ENCODE measurements at places on chromosomes 2 and 18. TPM values are rescaled to one million over a fixed set of nuclear protein-coding genes. Genes with fewer than 3 reads are reported as not detected.

ANKRD30BL gene
- total RNA-seq: 0.31 TPM

GRCh38 chr2:119119076-119119785 lies 39.3 kb downstream of the C1QL2 start:
- DNase-seq: no peak

DNA sequence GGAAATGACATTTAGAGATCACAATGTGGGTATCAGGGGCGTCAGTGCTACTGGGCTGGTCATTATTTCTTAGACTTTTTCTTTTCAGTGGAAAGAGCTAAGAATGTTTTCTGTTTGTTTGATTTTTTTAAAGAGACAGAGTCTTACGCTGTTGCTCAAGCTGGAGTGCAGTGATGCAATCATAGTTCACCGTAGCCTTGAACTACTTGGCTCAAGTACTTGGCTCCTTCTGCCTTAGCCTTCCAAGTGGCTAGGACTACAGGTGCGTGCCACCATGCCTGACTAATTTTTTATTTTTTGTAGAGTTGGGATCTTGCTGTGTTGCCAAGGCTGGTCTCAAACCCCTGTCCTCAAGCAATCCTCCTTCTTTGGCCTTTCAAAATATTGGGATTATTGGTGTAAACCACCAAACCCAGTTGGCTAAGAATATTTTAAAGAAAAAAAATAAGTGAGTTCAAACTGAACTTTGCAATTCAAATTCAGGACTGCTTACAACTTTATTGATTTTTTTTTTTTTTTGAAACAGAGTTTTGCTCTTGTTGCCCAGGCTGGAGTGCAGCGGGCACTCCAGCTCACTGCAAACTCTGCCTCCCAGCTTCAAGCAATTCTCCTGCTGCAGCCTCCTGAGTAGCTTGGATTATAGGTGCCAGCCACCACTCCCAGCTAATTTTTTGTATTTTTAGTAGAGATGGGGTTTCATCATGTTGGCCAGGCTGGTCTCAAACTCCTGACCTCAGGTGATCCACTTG lies 154.2 kb downstream of the MIB1 start:
- no peak for DNase-seq

- DNase-seq: peak; percentile 56
These were observed 801 bp downstream of the OSR1 start for GRCh38 chr2:19357402-19358241.

DNA sequence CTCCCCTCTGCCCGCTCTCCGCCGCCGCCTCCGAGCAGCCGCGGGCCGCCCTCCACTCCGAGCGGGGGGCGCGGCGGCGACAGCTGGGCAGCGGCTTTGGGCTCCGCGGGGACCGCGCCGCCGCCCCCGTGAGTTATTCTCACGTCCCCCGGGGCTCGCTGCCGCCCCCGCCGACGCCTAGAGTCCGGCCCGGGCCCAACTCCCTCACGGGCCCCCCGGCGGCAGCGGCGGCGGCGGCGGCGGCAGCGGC lies 645 bp downstream of the MIB1 start:
- DNase-seq: no peak

Measured in tongue (tissue), 3 donors.